ENCODE measurements at places on chromosomes 3 and 15.

DNA sequence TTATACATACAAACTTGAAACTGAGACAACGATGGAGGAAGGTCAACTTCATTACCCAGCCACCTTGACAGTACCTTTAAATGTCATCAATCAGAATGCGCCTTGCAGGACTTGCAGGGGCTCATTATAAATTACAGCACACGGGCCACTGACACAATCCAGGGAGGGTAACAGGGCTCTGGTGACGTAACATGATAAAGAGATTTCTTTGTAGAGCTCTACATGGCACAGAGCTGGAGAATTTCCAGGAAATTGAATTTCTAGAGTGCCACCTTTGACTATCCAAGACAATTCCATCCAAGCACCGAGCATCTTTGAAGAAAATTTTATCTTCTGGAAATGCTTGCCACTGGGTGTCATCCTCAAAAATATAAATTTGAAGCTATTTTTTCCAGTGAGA, 486.0 kb downstream of the FOXP1 start:
- DNase-seq, result no peak

GRCh38 chr3:169295126-169295525, 368.4 kb downstream of the MECOM start:
- DNase-seq, result no peak

- no peak for DNase-seq
Observed at GRCh38 chr3:114308830-114309229, 15.0 kb downstream of the TIGIT start.

GRCh38 chr3:113495035-113495434, 19.9 kb downstream of the SPICE1 start:
- DNase-seq, result no peak

- DNase-seq, result peak; percentile 54
Observed at GRCh38 chr15:28098360-28098765, 752 bp downstream of the OCA2 start.

DNA sequence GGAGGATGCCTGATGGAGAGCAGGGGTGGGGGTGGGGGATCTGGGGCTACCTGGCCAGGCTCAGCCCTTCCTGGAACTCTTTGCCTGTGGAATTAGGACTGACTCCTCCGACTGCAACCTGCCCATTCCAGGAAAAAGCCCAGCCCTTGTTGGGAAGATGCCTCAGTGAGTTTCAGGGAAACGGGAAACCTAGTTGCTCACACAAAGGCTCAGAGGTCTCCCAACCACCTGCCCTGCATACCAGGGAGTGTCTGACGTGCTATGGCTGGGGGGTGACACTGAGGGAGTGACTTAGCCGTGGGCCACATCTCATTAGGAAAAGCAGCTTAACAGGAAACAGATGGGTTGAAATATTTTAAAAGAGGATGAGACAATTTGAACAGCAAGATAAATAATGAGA, 27.9 kb downstream of the CYP8B1 start:
- no peak for DNase-seq

DNA sequence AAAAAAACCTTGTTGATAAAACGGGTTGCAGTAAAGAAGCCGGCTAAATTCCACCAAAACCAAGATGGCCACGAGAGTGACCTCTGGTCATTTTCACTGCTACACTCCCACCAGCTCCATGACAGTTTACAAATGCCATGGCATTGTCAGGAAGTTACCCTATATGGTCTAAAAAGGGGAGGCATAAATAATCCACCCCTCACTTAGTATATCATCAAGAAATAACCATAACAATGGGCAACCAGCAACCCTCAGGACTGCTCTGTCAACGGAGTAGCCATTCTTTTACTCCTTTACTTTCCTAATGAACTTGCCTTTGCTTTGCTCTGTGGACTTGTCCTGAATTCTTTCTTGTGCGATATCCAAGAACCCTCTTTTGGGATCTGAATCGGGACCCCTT, 14.4 kb upstream of the CDC25A start:
- DNase-seq, result no peak

GRCh38 chr15:44069489-44069888, 125.6 kb downstream of the FRMD5 start:
- no peak for DNase-seq

DNA sequence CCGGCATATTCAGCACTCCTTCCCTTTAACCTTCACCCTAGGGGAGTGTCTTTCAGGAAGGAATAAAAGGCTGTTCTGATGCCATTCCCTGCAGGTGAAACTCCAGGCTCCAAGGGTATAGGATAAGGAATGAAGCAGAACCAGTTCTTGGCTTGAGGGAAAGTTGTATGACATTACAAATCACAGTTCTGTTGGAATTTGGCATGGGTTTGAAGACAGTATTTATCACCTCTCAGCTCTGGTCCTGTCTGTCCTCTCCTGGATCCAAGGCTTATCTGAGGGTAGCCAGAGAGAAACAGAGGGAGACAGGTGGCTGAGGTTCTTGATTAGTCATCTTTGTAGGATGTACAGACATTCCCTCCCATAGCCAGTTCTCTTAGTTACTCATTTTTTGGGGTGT, 37.1 kb downstream of the RAB11A start:
- peak; percentile 24 for DNase-seq

DNA sequence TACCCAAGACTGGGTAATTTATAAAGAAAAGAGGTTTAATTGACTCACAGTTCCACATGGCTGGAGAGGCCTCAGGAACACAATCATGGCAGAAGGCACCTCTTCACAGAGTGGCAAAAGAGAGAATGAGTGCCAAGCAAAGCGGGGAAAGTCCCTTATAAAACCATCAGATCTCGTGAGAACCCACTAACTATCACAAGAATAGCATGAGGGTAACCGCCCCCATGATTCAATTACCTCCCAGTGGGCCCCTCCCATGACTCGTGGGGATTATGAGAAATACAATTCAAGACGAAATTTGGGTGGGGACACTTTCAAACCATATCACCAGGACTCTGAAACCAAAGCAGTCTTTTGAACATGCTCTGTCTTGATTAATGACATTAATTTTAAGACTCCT, 7.0 kb downstream of the RTP3 start:
- DNase-seq, result no peak

GRCh38 chr15:40082195-40082883, 26.3 kb downstream of the BMF start:
- no peak for DNase-seq

GRCh38 chr3:13008155-13008995, 64.9 kb downstream of the IQSEC1 start:
- no peak for DNase-seq

- no peak for DNase-seq
Observed at GRCh38 chr15:35583863-35584528, 38.0 kb upstream of the DPH6 start.
